DMS153 (cell line): ENCODE measurements at places on chromosomes 4 and X.

- DNase-seq, result no peak
Measured at GRCh38 chrX:5857232-5857631, 371.4 kb downstream of the NLGN4X start.

DNA sequence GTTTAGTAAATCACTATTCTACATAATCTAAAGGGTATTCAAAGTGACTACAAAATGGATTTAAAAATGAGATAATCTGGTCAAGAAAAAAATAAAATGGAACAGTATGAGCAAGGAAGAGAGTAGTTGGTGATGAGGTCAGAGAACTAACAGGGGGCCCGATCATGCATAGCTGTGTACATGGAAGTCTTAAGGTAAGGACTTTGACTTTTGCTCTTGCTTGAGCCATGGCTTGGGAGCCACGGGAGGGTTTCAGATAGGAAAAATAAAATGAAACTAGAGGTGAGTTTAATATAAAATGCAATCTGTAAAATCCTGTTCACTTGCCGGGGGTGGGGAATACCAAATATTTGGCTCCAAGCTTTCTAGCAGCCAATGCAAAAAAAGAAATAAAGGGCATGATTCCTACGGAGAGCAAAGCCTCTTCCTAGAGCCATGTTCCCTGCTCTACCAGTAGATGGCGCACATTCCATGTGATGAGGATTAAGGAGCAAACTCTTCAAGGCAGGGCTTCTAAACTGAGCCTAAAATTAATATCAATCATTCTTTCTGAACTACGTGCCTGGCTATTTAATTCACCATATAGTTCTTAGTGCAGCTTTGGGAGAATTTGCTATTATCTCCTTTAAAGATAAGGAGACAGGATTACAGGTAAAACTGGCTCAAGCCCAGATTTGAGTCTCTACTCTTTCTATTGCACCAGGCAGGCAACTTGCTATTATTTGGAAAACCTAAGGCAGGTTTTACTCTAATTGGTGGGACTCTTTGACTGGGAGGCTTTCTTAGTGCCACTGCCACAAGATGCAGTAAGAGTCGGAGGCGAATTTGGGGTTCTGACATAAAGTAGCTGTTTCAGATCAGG, 6.8 kb upstream of the CLCN5 start:
- no peak for DNase-seq

DNA sequence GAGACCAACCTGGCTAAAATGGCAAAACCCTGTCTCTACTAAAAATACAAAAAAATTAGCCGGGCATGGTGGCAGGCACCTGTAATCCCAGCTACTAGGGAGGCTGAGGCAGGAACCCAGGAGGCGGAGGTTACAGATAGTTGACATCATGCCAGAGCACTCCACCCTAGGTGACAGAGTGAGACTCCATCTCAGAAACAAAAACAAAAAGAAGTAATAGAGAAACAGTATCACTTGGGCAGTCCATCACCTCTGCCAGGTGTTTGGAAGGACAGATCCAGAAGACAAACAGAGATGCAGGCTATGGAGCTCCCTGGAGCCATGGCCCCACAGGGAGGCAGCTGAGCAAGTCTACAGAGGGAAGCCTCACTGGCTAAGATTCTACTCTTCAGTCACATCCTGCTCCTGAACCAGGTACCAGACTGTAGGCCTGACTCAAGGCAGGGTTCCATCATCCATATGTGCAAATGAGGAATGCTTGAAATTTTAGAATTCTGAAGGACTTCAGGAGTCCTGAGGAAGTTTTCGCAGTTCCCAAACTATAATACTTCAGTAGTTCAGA, 81.4 kb upstream of the CPEB2 start:
- DNase-seq, result no peak

DNA sequence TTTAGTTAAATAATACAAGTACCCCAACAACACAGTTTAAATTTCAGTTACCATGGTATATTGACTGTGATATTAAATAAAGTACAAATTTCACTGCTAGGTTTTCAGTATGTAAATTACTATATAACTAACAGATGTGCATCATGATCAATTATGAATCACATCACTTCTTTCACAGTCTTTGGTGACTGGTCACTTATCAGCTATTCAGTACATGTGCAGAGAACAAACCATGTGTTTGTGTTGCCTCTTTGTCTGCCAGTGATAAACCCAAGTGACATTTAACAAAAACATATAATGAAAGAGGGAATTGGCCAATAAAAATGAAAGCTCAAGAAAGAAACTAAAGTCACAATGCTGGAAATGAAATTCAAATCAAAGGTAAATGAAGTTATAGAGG, 249.3 kb downstream of the CHIC1 start:
- DNase-seq, result no peak

GRCh38 chrX:120668357-120668756, 38.5 kb upstream of the C1GALT1C1 start:
- no peak for DNase-seq

DNA sequence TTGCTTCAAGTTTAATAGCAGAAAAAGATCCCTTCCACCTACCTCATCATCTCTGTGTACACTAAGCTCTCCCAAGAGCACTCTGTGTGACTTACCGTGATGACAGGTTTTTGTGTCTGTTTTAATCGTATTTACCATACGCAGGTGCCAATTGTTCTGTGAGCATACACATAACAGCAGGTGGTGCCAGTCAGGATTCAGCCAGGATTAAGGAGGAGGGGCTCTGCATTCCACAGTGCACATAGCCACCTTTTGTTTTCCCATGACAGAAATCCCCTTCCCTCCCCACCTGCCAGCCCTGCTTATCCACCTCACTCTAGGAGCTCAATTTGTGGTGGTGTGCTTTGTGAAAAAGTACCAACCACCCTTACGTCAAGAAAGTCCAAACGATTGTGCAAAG, 14.8 kb downstream of the ANK2 start:
- DNase-seq, result peak; percentile 99

- no peak for DNase-seq
Measured at GRCh38 chr4:179755322-179755721, 2313.1 kb upstream of the AGA start.

DNA sequence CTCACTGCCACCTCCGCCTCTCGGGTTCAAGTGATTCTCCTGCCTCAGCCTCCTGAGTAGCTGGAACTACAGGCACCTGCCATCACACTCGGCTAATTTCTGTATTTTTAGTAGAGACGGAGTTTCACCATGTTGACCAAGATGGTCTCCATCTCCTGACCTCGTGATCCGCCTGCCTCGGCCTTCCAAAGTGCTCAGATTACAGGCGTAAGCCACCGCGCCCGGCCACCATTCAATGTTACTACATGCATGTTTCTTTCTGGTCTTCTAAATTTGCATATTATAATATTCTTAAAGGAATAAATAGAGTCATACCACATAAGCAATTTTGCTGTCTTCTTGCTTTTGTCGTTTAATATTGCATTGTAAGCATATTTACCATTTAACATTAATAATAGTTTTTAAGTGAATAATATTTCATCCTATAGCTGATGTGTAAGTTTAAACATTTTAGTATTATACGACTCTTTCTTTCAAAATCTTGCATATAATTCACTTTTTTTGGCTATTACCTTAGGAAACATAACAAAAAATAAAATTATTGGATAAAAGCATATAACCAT, 1270.4 kb downstream of the ADGRL3 start:
- no peak for DNase-seq

- no peak for DNase-seq
Measured at GRCh38 chr4:82397527-82397926, 23.7 kb upstream of the HNRNPD start.

- DNase-seq, result no peak
Measured at GRCh38 chr4:170884969-170885570, 795.3 kb upstream of the AADAT start.

- DNase-seq, result no peak
Measured at GRCh38 chr4:60522265-60522664, 677.9 kb upstream of the ADGRL3 start.

- DNase-seq, result no peak
Measured at GRCh38 chr4:55682295-55682694, 46.2 kb upstream of the NMU start.

DNA sequence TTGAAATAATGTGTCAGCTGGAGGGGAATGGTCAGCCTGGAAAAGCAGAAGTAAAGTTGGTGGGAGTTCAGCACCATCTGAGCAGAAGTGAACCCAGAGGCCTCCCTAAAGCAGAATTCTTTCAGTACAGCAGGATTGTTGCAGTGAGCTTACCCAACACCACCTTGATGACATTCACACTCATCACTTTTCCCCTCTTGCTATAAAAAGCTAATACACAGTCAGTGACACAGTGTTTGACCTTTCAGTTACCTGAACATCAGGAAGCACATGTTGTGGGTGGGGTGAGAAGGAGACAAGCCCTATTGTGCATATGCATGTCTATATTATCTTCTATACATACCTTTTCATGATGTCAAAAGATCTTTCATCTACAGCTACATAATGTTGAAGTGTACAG, 624.7 kb upstream of the ZFP42 start:
- DNase-seq, result no peak

DNA sequence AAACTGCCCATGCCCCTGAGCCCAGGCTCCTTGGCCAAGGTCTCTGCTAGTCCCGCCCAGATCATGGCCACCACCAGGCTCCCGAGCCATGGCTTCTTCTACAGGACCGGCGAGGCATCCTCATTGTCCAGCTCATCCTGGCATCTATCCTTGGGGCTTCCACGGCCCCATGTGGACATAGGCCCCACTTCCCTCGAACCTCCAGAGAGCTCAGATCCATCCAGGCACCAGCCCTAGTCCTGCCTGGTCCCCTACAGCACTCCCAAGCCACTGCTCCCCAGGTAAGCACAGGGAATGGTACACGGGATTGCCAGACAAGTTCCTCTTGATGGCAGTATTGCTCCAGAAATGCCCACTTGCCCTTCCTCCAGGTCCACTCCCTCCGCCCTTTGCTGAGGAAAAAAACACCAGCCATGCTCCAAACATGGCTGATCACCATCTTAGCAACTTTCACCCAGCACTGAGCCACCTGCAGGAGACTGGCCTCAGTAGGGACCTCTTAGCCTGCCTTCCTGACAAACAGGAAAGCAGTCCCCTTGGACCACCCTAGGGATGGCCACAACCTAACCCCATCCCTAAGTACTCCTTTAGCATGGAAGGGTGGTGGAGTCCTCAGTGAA, 272.1 kb upstream of the AGTR2 start:
- DNase-seq, result peak; percentile 76

DNA sequence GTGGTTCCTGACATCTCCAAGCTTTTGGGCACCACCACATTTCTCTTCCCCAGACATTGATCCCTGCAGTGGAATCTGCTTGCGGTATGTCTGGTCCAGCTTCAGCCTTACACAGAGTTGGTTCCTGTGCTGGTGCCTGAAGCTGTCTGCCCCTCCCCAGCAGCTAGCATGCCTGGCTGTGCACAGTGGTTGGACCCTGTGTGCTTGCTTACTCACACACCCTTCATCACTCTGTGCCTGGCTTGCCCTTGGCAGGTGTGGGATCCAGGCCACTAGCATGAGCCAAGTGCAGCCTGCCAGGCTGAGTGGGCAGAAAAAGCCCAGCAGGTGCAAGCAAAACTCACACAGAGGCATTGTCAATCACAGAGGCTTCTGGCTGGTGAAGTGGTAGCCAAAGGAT, 473.8 kb downstream of the ACTRT1 start:
- no peak for DNase-seq

DNA sequence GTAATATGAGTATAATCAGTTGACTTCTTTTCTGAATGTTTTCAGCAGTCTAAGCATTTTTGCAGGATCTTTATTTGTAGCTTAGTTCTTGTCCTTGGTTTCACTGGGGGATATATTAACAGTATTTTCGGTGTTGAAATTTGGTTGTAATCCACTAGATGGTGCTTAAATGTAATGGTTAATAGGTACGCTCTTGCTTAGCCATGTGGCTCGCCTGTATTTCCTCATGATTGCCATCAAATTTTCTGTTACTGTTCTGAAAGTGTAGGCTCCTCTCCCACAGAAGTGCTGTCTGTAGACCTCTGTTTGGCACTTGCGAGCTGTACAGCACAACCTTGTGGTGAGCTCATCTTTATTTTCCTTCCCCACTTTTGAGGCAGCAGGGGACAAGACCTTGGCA, 3.9 kb upstream of the FAAH2 start:
- DNase-seq, result no peak

DNA sequence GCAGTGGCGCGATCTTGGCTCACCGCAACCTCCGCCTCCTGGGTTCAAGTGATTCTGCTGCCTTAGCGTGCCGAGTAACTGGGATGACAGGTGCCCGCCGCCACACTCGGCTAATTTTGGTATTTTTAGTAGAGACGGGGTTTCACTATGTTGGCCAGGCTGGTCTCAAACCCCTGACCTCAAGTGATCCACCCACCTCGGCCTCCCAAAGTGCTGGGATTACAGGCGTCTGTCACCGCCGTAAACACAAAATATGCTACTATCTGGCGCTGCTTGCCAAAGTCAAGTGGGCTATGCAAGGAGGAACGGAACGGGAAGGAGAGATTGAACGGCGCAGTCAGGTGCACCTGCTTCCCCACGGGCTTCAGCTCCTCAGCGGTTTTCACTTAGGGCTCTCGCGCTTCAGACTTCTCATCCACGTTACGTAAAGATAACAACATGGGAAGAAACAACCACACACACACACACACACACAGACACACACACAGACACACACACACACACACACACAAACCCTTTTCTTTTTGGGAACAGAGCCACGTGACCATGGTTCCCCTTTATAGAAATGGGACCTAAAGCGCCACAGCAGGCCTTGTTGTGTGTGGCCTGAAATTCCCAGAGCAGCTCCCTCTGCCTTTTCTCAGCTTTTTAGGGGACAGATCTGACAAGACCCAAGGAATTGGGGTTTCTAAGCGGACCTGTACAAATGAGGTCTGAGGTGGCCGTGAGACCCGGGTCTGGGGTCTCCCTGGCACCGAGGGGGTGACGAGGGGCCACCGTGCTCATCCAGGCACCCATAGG, 1.5 kb downstream of the P2RY8 start:
- no peak for DNase-seq

- no peak for DNase-seq
Measured at GRCh38 chr4:147524601-147525000, 43.7 kb downstream of the EDNRA start.

GRCh38 chrX:23389196-23389792, 54.6 kb downstream of the PTCHD1 start:
- no peak for DNase-seq

DNA sequence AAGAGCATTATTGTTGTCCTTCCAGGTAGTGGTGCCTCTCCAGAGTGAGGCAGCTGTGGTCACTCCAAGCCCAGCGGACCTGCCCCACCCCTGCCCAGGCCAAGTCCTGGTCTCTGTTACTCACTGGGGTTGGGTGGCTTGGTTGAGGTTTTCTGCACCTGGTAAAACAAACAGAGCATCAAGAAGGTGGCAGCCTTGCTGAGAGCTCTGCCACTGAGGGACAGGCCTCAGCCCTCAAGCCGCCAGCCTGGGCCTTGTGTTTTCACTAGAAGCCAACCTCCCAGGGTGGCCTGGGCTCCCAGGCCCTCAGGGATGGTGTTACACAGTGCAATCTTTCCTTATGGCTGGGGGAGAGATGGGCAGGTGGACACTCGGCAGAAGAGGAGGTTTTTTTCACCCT, 182.7 kb downstream of the BCOR start:
- DNase-seq, result no peak
